ENCODE measurements at places on chromosomes 12 and 14. TPM values are rescaled to one million over a fixed set of nuclear protein-coding genes. Genes with fewer than 3 reads are reported as not detected.
A peak's percentile ranks its signal among the peaks of the same experiment; 100 is the strongest.

- peak; percentile 49 for DNase-seq
These were observed 45.7 kb upstream of the MEG3 start for GRCh38 chr14:100780246-100780645.

DNA sequence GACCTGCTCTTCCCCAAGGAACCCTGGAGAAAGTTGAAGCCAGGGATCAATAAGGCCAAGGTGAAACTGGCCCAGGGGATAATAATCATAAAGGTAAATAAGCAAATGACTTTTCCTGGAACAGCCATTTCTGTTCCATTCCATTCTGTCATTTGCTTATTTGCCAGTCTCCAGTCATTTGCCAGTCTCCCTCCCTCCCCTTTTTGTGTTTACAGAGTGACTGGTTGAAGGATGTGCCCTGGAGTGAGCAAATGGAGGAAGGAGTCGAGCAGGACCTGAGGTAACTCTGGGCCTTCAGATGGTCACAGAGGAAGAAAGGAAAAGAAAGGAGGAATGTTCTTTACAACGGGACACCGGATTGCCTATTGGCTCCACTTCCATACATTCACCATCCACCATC, 17.8 kb upstream of the DCD start:
- DNase-seq: no peak

- DNase-seq: no peak
These were observed 24.3 kb upstream of the PCNX1 start for GRCh38 chr14:70882776-70883492.

GRCh38 chr14:23306412-23307145, at the start of gene BCL2L2:
TSS of gene BCL2L2 (plus strand) at chr14:23306833. CDS start at chr14:23307768, 935 bp downstream.
- peak; percentile 97 for DNase-seq

Gene C12orf42
- not detected for total RNA-seq

DNA sequence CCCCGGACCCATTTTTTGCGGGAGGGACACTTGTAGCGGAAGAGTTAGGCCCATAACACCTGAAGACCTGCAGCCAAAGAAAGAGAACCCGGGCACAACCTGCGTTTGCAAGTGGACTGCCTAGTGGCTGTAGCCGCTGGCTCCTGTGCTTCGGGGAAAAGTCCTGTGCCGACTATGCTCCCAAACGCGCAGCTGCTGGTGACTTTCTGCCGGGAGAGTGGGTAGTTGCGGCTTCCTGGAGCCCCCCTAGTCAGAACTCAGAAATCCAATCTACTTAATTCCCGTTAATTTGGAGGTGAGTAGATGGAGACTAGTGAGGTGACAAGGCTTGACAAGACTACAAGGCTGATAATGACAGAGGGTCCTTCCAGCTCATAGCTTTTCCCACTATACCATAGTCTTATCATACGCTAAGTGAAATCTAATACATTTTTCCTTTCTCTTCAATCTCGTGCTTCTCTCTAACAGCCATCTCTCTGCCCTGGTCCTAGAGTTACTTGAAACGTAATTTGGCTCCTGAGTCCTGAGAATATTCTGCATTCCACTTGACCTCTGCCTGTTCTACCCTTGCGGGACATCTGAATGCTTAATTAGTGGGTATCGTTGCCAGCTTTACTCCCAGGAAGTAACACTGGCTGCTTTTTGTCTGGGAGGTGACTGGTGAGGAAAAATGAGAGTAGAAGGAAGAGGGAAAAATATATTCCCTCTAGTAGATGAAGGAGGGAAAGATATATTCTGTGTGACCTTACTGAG, 556 bp downstream of the MTHFD1 start:
- DNase-seq: no peak

Gene DBX2
- 0.93 TPM for total RNA-seq
